ENCODE measurements at places on chromosomes 7 and 10. TPM values are rescaled to one million over a fixed set of nuclear protein-coding genes. Genes with fewer than 3 reads are reported as not detected.

CPA4 gene
- total RNA-seq: not detected

AKR1C2 gene
- not detected for total RNA-seq

ABCB1 gene
- 1.2 TPM for total RNA-seq

EN2 gene
- total RNA-seq: not detected

NEBL gene
- 1.9 TPM for total RNA-seq

ASZ1 gene
- total RNA-seq: not detected

ZP3 gene
- total RNA-seq: 2.2 TPM

INHBA gene
- total RNA-seq: not detected

TRDMT1 gene
- total RNA-seq: 12.2 TPM

GPR26 gene
- not detected for total RNA-seq
